ENCODE measurements at places on chromosomes 3 and 15. TPM values are rescaled to one million over a fixed set of nuclear protein-coding genes. Genes with fewer than 3 reads are reported as not detected.

Gene XXYLT1
- total RNA-seq = 25.9 TPM

Gene DPPA2
- not detected for total RNA-seq

Gene SNX4
- total RNA-seq = 33.1 TPM

Gene GOLGA6D
- 0.27 TPM for total RNA-seq

Gene SH3GL3
- total RNA-seq = 0.24 TPM

Gene FGD5
- total RNA-seq = not detected

Gene KNG1
- total RNA-seq = not detected

Gene NIPA2
- total RNA-seq = 26.0 TPM

Gene TOP2B
- total RNA-seq = 117 TPM

Gene TMPRSS7
- not detected for total RNA-seq

Gene PLD1
- 58.5 TPM for total RNA-seq

- DNase-seq = no peak
These were observed 202.3 kb upstream of the POU1F1 start for GRCh38 chr3:87478716-87479115.

DNA sequence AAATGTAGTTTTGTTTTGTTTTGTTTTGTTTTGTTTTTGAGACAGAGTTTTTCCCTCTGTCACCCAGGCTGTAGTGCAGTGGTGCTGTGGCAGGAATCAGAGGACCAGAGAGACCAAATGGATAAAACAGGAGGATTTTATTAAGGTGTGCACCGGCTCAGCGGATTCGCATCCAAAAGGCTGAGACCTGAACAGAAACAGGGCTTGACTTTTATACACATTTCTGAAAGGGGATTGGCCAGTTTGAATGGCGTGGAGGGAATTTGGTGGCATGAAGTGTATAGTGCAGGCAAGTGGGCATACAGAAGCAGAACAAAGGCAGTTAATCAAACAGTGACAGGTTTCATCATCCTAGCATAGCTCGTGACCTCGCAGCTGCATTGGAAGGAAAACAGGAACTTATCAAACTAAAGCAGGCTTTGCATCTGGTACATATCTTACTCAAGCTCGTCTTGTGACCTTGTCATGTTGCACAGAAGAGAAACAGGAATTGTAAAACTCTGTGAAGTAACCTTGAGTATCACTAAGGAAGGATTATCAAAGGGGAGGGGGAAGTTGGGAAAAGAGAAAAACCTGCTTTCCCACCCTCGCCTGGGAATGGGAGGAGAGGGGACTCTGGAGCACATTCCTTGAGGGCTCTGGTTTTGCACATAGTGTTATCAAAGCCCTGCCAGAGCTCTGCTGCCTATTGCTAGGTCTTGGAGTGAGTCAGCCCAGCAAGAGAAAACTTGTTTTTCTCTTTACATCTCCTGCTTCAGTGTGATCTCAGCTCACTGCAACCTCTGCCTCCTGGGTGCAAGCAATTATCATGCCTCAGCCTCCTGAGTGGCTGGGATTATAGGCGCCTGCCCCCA is 38.5 kb downstream of the C3orf62 start:
- DNase-seq = no peak

DNA sequence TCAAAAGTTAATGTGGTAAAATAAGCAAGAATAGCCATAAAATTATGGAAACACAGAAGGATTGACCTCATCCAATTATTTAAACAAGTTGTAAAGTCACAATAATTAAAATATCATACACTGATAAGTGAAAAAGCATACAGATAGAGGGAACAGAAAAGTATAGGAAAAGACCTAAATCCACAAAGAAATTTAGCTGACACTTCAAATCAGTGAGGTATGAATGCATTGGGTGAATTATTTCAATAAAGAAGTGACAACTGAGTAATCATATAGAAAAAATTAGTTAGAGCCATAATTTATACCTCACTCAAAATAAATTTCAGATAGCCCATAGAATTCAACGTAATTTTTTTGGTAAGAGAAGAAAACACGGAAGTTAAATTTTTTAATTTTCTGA is 25.1 kb downstream of the TFDP2 start:
- no peak for DNase-seq

DNA sequence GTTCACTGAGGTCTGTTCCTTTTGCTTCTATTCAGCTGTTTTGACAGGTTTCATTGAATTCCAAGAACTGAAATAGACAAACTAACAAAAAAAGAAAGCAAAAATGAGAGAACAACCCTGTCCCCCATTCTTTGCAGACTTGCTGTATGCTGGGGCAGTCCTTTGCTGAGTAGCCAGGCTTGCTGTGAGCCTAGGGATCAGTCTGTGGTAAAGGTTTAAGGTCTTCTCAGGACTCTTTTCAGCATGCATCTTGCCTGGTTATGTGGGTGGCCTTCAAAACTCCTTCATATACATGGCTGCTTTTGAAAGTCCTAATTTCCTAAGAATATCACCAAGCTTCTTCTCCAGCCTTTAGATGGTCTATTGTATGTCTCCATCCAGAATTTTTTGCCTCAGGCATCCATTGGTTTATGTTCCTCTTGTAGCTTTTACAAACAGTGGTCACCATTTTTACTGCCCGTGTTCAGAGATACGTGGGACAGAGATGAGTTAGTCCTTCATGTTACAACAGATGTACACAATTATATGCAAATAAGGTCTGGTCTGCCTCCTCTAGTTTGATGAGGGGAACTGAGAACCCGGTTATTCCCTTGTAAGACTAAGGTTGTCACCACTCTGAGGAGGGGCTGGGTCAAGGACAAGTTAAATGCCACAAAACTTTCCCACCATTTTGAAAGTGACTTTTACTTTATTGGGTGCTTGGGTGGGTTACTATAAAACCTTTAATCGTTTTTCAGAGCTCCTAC is 41.4 kb downstream of the SACM1L start:
- DNase-seq = no peak

GRCh38 chr3:10238345-10239183 is 9.7 kb upstream of the TATDN2 start:
- DNase-seq = no peak

DNA sequence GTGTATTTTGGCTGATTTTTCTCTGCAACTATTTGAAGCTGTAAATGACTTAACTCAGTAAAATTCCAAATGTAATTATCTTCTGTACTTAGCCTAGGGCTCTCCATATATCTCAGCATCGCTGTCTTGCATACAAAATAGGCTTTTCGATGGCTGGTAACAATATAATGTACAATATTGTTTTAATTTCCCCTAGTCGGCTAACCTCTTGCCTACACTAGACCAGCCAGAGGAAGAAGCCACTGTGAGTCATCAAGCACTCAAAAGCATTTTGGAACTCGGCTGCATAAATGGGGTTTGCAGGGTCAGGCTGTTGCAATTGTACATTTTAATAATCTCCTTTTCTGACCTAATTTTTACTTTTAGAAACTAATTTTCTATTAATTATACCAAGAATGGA is 583.8 kb downstream of the FOXP1 start:
- DNase-seq = no peak

DNA sequence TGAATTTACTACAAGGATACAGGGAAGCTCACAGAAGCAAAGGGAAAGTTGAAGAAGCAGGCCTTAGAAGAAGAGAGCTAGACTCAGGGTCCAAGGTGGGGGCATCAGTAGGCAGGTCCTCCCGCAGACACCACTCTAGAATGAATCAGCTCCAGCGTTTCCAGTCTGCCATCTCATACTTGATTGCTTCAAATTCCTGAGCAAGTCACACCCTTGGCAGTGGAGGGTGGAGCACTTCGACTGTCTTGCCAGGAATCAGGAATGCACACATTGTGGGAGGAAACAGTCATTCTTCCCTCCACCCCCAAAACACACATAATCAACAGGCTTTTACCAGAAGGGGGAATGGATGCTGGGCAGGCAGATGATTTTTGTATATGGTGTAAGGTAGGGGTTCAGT is 78.5 kb downstream of the CHCHD6 start:
- peak; percentile 82 for DNase-seq

GRCh38 chr3:160577556-160578195 is 12.3 kb upstream of the KPNA4 start:
- DNase-seq = peak; percentile 53

- no peak for DNase-seq
These were observed 62.9 kb upstream of the MCF2L2 start for GRCh38 chr3:183491109-183491922.

DNA sequence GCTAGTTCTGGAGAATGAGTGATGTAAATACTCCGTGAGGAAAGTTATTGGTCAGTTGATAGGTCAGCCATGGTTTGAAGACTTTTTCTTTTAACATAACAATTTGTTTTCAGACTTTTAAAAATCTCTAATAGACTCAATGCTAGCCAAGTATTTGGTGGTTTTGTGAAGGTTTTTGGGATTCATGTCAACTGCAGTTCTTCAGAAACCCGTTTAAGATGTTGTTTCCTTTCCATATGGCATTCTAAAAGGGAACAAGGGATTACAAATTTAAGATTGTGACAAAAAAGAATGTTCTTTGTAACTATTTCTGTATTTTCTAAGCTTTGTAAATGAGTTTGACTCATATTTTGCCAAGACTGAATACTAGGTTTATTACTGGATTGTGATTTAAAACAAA is 281.7 kb upstream of the COL8A1 start:
- DNase-seq = no peak

GRCh38 chr3:138461246-138461645 is 26.8 kb downstream of the ESYT3 start:
- no peak for DNase-seq

GRCh38 chr15:76204916-76205460 is 106.3 kb downstream of the ETFA start:
- DNase-seq = no peak

- no peak for DNase-seq
These were observed 228.0 kb upstream of the CFAP20DC start for GRCh38 chr3:59277816-59278215.

DNA sequence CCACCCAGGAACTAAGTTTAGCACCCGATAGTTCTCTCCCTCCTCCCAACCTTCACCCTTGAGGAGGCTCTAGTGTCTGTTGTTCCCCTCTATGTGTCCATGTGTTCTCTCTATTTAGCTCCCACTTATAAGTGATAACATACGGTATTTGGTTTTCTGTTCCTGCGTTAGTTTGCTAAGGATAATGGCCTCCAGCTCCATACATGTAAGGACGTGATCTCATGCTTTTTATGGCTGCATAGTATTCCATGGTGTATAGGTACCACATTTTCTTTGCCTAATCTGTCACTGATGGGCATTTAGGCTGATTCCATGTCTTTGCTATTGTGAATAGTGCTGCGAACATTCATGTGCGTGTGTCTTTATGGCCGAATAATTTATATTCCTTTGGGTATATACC is 66.9 kb upstream of the TRA2B start:
- no peak for DNase-seq

- DNase-seq = no peak
These were observed 65.4 kb downstream of the LIPC start for GRCh38 chr15:58497046-58497785.

GRCh38 chr3:163468531-163469335 is 1609.6 kb downstream of the SI start:
- DNase-seq = no peak

- no peak for DNase-seq
These were observed 129.3 kb upstream of the CD96 start for GRCh38 chr3:111412656-111413055.

DNA sequence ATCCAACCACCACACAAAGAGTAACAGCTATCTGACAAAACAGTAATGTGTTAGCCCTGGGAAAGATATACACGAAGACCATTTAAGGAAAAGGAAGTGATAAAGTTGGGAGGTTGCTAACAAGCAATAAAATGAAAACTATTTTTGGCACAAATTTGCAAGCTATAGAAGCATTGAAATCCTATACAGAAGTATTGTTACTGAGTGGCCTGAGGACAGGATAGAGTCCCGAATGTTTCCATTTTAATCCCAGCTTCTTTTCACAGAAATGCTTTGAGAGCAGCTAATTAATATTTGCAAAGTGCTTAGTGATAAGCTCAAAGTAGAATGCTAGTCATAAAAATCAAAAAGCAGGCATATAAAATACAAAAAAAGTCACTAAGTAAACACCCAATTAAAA is 51.5 kb downstream of the RAD18 start:
- no peak for DNase-seq

GRCh38 chr15:31275331-31276262 is 51.0 kb upstream of the KLF13 start:
- no peak for DNase-seq

- DNase-seq = no peak
These were observed 52.2 kb downstream of the SEMA5B start for GRCh38 chr3:122975163-122975923.

GRCh38 chr3:192687488-192688152 is 39.7 kb downstream of the FGF12 start:
- no peak for DNase-seq

DNA sequence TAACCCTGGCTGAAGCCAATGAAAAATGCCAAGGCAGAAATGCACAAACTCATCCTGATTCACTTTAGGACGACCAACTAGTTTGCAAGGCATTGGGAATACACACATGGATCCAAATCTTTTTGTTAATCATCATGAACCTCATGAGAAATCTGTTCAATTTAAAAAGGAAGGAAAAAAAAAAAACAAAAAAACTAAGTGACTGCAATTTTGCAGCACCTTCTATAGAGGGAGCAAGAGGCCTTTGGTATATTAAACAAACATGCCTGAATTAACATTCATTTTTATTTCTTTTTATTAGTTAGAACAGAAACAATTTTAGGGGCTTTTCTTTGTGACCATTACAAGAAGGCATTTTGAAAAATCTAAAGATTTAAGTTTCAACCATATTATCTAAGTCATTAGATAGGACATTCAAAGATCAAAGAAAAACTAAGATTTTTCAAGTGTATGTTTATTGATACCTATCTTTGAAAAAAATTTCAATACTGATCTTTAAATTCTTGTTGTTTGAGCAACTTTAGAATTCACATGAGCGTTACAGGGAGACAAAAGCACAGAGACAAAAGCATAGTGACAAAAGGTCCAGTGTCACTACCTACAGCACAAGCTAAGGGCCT is 182.4 kb downstream of the CBLB start:
- no peak for DNase-seq

DNA sequence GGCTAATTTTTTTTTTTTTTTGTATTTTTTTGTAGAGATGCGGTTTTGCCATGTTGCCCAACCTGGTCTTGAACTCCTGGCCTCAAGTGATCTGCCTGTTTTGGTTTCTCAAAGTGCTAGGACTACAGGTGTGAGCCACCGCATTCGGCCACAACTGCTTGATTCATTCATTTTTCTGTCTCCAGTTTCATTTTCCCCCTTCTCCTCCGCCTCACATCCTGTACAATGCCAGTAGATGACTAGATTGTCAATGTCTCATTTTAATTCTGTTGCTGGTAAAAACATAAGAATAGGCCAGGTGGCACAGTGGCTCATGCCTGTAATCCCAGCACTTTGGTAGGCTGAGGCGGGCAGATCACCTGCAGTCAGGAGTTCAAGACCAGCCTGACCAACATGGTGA is 12.0 kb upstream of the ZNF592 start:
- DNase-seq = no peak

- no peak for DNase-seq
These were observed 438.2 kb upstream of the ARRDC4 start for GRCh38 chr15:97522347-97522746.

DNA sequence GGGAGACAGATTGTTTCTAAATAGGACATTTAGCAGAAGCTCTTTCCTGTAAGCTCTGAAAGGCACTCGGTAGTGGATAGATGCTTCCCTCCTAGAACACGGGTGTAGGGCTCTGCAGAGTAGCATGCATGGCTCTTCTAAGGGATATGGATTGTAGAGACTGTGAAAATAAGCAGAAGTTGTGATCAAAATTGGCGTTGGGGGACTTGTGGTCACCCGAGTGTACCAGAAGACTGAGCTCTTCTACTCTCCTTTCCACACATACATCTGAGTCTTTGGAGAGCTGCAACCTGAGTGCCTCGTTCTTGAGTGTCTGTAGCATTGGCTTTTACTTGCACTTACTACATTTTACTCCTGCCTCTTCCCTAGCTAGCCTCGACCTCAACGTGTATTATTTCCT is 197.7 kb downstream of the LPP start:
- DNase-seq = no peak

Measured in Calu3 (cell line).